ENCODE measurements at places on chromosomes 3 and 15.

- DNase-seq: no peak
Measured at GRCh38 chr15:59521443-59521842, 83.5 kb downstream of the FAM81A start.

GRCh38 chr15:57769266-57769665 is 62.8 kb downstream of the POLR2M start:
- DNase-seq: no peak

DNA sequence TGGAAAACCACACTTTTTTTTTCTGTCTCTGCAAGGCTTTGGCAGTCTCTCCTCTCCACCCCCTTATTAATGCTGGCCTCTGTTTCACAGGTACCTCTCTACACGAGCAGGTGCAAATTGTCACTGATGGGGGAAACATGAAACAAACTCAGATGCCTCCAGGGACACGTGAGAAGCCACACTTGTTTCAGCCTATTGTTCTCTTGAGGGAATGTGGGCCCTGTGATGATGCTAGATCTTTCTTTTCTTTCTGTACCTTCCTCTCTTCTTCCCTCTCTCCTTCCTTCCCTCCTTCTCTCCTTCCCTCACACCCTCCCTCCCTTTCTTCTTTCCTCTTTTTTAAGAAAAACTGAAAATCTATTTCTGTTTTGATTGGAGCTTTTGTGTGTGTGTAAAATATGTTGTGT is 5.7 kb upstream of the BLM start:
- DNase-seq: no peak

DNA sequence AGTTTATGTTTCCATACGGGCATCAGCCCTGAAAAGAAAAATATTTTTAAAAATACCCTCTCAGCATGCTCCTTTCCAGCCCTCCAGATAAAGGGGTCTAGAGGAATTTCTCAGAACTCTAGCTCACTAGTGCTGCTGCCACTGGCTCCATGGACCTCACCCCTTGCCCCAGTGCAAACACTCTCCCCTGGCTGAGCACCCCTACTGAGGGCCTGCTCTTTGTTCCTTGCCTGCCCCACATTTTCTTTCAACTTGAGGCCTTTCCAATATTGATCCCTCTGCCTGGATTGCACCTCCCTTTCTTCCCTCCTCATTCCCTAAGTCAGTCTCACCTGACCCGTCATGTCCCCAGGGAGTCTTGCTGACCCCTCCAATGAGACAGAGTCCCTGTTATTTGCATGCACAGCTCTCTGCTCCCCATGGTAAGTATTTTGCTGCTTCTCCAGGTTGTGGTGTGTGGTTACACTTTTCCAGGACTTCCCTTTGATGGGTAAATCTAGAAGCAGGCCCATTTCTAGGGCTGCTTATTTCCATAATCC is 196.5 kb downstream of the EPHB1 start:
- DNase-seq: no peak

DNA sequence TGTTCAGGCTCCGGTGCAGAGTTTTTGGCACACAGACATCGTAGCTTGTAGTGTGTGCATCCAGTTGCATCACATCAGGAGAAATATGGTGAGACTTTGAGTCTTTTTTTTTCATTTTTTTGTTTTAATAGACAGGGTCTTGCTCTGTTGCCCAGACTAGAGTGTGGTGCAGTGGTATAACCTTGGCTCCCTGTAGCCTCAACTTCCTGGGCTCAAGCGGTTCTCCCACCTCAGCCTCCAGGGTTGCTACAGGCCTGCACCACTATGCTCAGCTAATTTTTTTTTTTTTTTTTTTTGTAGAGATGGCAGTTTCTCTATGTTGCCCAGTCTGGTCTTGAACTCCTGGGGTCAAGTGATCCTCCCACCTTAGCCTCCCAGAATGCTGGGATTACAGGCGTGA is 51.1 kb upstream of the TEX264 start:
- DNase-seq: no peak
